Activated T-cell treated with anti-CD3 and anti-CD28 coated beads for 4 hours (primary cell): ENCODE measurements at places on chromosomes 7 and 10.

GRCh38 chr7:5557920-5558401, 134.3 kb upstream of the TNRC18 start:
- DNase-seq: no peak

DNA sequence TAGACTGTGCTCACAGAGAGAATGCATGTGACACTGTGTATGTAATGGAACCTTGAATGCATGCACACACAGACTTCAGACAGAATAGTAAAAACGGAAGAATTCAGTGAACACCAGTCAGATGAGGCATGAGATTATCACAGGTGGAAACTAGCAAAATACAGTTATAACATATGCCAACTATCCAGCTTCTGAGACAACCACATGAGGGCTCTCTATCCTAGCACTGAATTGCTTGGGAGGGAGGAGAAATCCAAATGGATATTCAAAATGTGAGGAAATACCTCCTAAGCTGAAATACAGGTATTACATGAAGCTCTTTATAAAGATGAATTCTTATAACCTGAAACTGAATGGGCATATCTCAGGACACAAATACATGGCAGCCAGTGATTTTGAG, 30.6 kb downstream of the GARS1 start:
- DNase-seq: no peak

- DNase-seq: no peak
Observed at GRCh38 chr7:139976838-139977656, 85.7 kb downstream of the PARP12 start.

- no peak for DNase-seq
Observed at GRCh38 chr7:8109196-8110022, 140.8 kb downstream of the GLCCI1 start.

GRCh38 chr10:25047591-25048301, 31.3 kb downstream of the THNSL1 start:
- no peak for DNase-seq

GRCh38 chr10:817371-817770, 114.1 kb downstream of the LARP4B start:
- DNase-seq: no peak

- no peak for DNase-seq
Observed at GRCh38 chr7:81161451-81162075, 242.7 kb upstream of the SEMA3C start.

DNA sequence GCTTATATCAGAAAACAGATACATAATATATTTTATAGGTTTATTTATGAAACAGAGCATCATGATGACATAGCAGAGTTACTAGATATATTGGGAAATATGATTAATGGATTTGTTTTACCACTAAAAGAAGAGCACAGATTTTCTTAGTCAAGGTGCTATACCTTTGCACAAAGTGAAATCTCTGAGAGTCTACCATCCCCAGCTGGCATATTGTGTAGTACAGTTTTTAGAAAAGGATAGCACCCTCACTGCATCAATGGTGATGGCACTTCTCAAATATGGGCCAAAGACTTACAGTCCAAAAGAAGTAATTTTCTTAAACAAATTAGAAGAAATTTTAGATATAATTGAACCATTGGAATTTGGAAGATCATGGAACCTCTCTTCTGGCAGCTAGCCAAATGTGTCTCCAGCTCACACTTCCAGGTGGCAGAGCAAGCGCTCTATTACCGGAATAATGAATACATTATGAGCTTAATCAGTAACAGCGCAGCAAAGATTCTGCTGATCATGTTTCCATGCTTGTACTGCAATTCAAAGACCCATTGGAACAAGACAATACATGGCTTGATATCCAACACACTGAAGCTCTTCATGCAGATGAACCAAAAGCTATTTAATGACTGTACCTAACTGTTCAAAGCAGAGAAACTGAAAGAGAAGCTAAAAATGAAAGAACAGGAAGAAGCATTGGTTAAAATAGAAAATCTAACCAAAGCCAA, 21.9 kb upstream of the CREB3L2 start:
- no peak for DNase-seq

DNA sequence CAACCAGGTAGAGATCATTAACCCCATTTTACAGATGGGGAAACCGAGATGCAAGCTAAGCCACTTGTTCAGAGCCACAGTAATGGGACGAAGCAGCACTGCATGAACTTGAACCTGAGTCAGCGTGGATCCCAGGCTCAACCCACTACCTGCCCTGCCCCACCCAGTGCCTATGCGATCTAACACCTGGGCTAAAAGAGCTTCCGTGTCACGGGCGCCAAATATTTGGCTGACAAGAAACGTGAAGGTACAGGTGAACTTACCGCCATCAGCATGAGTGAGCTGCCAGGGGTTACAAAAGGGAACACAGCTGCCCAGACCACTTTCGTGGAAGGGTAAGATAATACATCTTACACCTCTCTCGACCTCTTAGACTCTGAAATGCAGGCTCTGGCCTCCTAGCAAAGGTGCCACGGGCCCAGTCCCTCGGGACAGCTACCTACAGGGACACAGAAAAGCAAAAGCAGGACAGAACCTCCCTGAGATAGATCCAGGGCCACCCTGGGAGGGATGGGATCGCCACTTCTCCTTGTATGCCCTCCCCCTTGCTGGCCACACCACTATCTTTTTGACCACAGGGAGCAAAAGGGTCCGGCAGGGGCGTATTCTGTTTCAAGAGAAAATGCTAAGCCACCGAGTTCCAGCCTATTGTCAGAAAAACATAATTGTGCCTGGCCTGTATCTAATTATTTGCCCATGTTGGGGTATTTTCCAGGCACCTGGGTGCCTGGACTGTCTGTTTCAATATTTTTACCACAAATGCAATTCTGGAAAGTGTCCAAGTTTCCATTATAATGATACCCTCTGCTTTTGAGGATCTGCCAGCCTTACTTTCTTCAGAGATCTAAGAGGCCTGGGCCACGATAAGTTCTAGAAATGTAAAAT, 6.4 kb downstream of the CHST15 start:
- DNase-seq: no peak

DNA sequence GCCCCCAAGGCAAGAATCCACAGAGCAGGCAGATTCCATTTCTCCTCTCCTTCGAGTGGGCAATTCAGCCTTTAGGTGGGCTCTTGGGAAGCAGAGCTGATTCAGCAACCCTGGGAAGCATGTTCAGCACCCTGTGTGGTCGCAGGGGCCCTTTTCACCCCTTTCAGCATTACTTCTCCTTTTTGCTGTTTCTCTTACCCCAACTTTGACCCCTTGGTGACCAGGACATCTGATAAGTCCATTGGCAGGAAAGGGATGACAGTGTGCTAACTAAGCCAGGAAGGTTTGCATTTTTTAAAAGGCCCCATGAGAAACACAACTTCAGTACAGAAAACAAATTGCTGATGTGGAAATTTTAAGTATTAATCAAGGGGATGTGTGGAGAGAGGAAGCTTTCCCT, 283.7 kb upstream of the NRP1 start:
- no peak for DNase-seq

DNA sequence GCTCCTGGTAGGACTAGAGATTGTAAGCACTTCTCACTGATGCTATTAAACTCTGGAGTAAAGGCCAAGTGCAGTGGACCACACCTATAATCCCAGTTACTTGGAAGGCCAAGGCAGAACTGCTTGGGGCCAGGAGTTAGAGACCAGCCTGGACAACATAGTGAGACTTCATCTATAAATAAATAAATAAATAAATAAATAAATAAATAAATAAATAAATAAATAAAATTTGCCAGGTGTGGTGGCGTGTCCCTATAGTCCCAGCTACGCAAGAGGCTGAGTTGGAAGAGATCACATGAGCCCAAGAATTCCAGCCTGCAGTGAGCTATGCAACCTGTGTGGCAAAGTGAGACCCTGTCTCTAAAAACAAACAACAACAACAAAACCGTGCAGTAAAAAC, 1475.7 kb downstream of the REEP3 start:
- no peak for DNase-seq

- no peak for DNase-seq
Observed at GRCh38 chr7:96026010-96026409, 253.7 kb downstream of the DYNC1I1 start.

DNA sequence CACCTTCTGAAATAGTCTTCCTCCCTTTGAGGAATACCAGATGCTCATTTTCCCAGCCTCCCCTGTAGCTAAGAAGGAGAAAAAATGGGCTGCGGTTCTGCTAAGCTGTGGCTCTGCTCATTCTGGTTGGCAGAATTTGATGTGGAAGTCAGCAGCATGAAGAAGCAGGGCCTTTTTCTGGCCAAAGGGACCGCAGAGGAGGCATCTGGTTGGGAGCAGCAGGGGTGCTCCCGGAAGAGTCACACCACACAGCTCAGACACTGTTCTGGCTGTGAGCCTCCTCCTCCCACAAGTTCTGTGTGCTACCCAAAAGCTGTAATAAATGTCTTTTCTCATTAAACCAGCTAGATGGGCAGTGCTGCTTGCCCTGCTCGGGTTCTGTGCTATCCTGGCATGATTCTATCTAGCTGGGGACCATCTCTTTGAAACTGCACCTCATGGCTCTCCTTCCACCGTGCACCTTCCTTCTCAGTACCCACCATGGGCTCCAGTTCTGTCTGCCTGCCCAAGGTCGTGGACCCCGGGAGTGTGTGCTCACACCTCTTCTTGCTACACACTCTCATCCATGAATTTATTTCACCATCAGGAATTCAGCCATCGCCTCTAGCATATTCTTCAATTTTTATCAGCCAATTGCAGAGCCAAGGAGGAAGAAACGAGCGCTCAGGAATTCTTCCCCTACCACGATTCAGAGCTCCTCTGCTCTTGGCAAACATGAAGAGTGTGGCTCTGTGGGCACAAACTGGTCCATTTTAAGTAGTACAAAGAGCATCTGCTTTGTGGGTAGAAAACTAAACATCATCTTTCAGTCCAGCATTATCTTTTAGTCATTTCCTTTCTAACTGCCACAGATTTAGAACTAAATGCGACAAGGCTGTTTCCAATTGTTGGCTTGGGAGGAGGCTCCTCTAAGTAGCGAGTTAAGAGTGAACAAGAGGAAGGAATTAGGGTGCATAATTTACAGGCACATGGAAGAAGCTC, 76.9 kb downstream of the FAM171A1 start:
- DNase-seq: no peak

- DNase-seq: no peak
Observed at GRCh38 chr7:1804310-1804709, 134.2 kb downstream of the ELFN1 start.

DNA sequence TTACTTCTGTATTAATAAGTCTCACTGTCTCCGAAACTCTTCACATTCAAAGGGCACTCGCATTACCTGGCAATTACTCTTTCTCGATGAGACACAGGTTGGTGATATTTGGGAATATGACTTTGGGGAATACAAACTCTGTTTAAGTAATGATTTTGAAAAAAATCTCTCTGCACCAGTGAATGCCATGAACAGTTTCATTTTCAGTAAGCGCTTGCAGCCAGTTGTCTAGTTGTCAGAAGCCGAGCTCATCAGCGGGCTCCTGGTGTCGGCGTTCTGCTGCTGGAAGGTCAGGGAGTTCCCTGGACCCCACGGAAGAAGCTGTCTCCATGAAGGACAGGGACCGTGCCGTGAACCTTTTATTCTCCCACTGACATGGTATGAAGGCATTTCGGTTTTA, 57.7 kb downstream of the PTPRE start:
- DNase-seq: no peak

DNA sequence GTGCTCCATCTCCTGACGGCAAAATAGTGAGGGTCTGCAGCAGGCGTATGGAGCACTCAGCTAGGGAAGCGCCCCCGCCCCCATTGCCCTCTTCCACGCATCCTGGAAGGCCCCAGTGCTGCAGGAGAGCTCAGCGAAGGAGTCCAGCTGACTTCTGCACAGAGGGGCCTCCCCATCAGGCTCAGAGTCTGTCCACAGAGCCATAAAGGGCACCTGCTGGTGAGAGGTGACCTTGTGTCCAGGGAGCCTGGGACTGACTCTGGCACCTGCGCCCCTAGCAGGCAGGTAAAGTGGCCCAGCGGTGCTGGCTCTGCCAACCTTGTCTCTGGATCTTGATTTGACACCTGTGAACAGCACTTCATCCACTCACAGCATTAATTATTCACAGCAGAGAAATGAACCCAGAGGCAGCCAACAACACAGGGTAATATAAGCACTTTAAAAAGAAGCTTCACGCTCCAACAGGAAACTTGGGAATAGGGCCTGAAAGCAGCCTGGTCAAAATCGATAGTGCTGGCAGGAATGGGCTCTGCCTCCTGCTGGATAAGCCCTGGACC, 59.6 kb downstream of the VOPP1 start:
- no peak for DNase-seq

- no peak for DNase-seq
Observed at GRCh38 chr10:85696893-85697292, 669.7 kb downstream of the GRID1 start.

GRCh38 chr7:82469207-82469606, 25.6 kb upstream of the CACNA2D1 start:
- DNase-seq: no peak
